ENCODE measurements at places on chromosomes 5 and 9.

GRCh38 chr5:10762776-10763500 is 1.9 kb upstream of the DAP start:
- DNase-seq: no peak

GRCh38 chr9:94178927-94179326 is 80.2 kb upstream of the ZNF169 start:
- no peak for DNase-seq

DNA sequence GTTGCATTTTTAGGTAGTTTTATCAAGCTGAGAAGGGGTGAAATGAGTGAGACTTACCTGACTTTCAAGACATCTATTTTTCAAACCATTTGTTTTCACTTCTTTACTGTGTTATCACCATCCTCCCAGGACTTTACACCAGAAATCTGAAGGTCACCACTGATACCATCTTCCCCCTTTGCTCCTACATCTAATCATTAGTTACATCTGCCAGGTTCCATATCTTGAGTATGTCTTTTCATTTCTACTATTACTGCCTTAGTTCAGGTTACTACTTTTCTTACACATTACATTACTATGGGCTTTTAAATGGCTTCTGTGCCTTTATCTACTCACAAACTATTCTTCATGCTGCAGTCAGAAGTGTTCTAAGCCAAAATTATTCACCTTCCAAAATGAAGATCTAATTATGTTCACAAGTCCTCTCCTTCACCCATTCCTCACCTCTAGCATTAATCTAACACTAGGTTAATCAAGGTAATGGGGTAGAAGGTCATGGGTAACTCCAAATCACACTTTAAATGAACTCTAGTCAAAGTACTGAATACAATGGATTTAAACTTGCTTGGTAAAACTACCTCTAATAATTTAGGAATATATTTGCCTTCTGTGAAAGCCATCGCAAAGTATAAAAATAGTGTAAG is 2.1 kb upstream of the HSDL2 start:
- DNase-seq: no peak

DNA sequence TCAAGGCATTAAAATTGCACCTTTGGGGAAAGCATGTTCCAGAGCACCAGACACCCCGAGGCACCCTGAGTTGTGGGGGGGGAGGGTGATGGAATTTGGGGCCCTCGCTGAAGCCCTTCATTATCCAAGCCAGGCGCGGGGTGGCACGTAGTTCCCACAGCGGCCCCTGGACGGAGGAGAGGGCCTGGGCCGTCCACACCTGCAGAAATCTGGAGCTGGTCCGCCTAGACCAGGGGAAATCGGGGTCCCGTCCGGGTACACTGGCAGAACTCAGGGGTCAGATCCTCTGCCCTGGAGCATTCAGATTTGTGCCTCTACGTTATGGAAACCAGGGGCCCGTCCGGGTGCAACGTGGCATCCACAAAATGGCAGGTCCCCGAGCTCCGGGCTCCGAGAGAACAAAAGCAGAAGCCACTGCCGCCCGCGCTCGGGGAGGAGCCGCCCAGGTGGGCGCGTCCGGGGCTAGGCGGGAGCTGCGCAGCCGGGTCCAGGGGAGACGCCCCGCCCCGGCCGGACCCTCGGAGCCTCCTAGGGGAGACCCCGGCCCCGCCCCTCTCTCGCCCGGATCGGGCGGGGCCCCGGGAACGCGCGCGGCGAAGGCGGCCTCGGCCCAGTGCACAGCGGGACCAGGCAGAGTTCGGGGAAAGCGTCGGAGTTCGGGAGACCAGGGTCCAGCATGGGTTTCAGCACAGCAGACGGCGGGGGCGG is at the start of gene PLEKHG4B:
Gene PLEKHG4B, plus strand, starts transcription at position 613 of the 708 bp plus-strand sequence. Its CDS starts 64 bp downstream, at position 677.
- DNase-seq: no peak

DNA sequence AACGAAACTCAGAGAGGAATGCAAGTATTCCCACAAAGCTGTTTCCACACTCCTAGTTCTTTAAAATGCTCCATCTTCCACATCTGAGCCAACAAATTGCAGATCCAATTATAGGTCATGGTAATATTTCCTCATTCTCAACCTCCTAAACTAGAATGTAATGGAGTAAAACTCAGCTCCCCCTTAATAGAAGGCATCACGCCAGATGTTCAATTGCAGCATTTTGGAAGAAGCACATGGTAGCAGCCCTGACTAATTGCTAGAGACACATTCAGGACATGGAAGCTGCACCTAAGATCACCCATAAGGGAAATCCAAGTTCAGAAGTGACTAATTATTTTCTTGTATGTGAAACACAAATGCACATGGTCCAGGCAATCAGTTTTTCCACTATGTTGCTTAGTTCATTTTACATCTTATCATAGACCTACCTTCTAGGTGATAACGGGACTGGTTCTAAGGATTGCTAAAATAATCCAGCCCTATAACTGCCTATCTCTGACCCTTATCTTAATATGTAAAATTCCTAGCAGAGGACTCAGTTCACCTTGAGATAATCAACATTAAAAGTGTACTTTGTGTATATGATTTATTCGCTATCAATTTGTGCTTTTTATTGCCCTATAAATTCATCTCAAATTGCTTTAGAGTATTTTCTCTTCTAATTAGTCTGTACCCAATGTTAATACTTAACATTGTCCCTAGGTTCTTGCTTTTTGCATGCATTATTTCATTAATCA is 75.1 kb downstream of the GABRB2 start:
- DNase-seq: no peak

DNA sequence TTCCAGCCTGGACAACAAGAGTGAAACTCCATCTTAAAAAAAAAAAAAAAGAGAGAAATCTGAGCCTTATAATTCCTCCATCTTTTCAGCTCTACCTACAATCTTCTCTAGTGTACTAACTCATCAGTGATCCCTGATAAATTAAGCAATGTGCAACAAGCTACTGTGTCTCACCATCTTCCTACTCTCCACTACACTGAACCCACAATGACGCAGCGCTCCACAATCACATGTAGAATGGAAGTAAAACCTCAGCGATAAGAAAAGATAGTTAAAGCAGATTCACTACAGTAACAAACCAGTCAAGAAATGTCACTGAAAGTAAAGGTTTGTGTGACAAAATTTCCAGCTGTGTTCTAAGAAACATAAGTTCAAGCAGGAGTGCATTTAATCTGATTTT is 13.5 kb downstream of the ABCA1 start:
- DNase-seq: no peak

GRCh38 chr5:133390416-133391353 is 221.7 kb downstream of the FSTL4 start:
- DNase-seq: no peak

- DNase-seq: no peak
Observed at GRCh38 chr5:103260951-103261350, 2.4 kb downstream of the MACIR start.

- no peak for DNase-seq
Observed at GRCh38 chr5:40984884-40985283, 75.6 kb downstream of the C7 start.

DNA sequence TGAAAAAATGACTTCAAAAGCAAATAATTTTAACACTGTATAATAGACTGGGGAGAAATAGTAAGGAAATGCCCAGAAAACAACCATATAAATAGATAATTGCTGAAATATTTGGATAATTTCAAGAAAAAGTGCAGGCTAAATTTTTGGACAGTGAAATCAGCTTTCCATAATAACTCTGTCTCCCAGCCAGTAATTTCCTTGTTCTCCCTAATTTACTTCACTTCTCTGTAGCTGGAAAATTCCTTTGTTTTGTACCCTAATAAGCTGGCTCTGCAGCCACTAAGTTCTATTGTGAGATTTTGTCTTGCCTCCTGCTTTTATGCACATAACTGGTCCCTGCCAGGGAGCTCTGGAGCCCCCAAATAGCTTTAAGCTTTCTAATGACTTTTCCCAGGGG is 27.7 kb downstream of the PRDM6 start:
- DNase-seq: no peak

DNA sequence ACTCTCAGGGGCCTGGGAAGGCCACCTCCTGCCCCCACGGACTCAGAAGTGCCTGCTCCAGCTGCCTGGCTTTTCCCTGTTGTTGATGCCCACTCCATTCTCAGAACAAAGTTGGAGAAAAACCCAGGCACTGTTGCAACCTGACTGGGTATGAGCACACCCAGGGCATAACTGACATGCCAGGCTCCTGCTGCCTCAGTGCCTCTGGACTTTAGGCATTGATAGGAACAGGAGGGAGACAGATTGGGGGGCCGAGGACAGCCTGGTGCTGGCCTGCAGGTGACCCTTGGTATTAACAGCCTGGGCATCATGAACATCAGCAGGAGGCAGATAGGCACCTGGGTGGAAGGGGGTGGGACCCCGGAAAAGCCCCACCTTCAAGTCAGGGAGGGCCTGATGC is 685.9 kb upstream of the CDH10 start:
- DNase-seq: no peak

GRCh38 chr9:92970467-92970923 is 23.2 kb downstream of the FGD3 start:
- peak; percentile 27 for DNase-seq

- DNase-seq: no peak
Observed at GRCh38 chr5:167763772-167764171, 527.7 kb upstream of the WWC1 start.

DNA sequence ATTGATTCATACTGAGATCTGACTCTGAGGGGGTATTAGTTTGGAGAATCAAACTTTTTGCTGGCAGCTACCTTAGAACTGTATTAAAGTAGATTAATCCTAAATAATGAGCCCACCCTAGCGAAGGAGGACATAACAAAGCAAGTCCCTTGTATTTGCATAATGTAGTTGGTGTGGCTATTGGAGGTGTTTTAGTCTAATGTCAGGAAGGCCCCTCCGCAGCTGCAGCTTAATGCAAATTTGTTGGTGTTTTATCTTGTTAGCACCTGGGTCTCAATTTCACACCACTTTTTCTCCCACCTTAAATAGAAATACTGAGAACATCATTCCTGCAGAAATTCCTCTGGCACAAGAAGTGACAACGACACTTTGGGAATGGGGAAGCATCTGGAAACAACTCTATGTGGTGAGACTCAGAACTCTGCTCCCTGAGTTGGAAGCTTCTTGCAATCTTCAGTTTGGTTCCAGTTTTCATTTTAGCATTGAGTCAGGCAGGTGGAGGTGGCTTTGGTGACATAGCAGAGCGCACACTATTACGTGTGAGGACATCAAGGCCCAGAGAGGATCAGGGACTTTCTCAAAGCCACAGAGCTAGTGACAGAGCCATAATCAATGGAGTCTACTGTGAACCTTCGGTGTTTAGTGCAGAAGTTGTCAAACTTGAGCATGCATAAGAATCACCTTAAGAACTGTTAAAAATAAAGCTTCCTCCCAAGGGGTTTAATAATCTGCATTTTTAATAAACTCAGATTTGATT is 33.9 kb downstream of the DOCK2 start:
- DNase-seq: no peak

GRCh38 chr9:8863886-8864544 is 1064.4 kb upstream of the DMAC1 start:
- no peak for DNase-seq

- DNase-seq: no peak
Observed at GRCh38 chr9:111037708-111038330, 451 bp downstream of the LPAR1 start.

DNA sequence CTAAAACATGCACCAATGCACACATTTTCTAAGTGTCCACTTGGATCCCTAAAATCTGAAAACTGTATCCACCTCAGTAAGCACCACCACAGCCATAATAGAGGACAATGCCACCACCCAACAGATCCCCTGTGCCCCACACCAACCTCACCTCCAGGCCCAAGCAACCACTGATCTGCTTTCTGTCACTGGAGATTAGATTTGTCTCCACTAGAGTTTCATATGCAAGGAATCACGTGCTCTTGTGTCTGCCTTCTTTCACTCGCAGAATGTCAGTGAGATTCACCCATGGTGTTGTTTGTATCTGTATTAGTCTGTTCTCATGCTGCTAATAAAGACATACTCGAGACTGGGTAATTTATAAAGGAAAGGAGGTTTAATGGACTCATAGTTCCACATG is 216.1 kb upstream of the WWC1 start:
- no peak for DNase-seq

DNA sequence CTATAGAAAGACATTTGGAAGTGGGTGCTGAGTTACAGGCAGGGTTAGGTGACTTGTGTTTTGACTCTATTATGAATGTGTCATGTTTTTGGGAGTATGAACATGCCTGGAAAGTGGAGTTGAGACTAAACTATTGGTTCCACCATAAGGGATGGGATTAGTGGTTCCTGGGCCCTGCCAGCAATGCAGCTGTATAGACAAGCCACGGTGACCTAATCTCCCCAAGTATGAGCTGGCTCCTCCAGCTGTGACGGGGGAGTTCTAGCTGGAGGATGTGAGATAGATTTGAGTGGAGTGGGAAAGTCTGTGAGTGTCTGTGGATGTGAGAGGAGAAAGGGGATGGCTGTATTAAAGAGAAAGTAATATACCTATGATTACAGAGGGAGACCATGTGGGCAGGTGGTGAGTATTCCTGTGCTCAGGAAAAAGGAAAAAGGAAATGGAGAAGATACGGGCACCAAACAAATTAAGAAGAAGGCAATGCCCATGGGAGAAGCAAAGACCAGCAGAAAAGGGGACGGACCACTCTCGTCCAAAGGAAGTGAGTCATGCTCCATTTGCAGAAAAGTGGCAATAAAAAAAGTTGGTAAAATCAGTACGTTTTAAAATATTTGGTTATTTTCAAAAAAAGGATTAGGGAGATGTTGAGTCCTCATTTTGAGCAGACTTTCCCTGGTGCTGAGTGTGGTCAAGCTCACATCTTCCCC is 48.3 kb upstream of the ICE1 start:
- no peak for DNase-seq

DNA sequence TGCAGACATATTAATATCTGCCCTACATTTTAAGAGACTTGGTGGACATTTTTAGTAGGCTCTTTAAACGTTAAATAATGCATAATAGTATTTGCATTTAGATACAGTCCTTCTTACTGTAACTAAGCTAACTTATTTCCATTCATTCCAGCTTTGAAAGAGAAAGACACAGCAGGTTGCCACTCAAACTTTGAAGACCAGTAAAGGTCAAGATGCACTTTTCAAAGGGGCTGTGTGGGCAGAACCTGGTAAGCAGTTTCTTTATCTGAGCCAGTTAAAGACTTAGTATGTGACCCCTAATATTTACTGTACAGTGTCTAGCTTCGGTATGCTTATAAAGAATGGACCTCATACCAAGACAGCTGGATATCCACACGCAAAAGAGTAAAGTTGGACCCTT is 20.8 kb downstream of the PLGRKT start:
- DNase-seq: no peak

DNA sequence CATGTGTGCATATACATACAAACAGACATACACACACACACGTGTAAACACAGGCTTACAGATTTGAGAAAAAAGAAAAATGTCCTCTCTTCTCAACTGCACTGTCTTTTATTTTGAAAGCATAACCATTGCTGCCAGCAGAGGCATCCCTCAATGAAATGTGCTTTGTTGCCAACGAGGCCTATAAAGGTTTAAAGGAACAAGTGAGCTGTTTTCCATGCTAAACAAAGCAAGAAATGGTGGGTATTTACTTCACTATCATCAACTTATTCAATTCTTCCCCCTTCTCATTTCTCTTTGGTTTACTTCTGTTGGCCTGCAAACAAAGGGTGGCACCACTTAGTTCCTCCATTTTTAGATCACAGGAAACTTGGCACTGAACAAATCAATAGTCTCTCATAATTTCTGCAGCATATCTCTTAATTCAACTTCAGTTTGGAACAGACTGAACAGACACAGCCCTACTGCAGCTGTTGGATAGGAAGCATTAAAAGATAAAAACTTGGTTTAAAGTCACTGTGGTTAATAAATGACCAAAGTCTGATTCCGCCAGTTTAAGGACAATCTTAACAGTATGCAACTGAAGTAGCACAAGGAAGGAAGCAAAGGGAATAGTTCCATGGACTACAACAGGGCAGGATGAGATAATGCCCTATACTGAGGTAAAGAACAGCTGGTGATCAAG is 21.7 kb downstream of the TTC33 start:
- DNase-seq: no peak
